Endothelial cell of umbilical vein (primary cell): ENCODE measurements at places on chromosomes 3 and 15. TPM values are rescaled to one million over a fixed set of nuclear protein-coding genes. Genes with fewer than 3 reads are reported as not detected.

The SERINC4 gene
- 0.12 TPM in 1 of 2 replicates, not detected in the other for total RNA-seq

DNA sequence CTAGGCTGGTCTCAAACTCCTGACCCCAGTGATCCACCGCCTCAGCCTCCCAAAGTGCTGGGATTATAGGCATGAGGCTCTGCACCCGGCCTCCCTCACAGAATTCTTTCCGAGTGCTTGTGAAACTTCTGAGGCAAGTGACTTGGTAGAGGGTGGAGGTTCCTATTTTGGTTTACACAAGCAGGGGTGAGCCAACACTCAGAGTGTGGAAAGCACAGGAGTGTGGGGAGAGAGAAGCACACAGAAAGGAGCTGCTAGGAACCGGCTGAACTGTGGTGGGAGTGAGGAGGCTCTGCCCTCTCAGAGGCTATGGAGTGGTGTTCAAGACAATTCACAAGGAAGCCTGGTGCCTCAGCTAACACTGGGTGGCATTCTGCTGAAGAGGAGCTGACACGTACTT, 7.7 kb downstream of the CAPN3 start:
- no peak for DNase-seq

DNA sequence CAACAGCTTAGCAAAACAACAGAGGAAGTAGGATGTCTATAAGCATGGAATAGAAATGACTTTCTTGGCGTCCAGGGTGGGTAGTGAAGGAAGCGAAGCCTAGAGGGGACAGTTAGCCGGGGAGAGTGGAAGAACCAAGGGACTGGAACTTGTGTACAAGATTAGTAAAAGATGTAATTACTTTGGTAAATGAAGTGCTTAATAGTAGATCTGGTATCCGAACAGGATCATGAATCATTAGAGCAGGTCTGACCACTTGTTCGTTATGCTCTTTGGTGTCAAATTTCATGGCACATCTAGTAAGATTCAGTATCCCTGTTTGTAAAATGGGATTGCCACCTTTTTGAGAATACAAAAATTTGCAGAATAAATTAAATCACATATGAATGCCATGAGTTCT, 112.5 kb upstream of the MLF1 start:
- no peak for DNase-seq

DNA sequence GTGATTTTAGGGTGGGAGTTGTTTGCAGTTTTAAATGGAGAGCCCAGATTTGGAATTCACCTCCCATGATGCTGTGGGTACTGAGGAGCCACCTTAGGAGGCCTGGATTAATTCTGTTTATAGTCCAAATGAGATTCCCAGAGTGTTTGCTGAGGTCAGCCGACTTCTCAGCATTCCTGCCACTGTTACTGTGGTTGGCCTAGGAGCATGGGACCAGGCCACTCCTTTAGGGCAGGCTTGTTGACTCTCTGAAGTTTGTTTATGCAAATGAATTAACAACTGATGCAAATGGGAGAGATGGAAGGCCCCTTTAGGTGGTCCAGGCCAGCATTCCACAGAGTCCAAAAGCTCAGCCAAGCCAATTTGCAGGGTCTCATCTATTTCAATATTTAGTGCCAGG, 46.1 kb downstream of the CACNA2D3 start:
- no peak for DNase-seq

DNA sequence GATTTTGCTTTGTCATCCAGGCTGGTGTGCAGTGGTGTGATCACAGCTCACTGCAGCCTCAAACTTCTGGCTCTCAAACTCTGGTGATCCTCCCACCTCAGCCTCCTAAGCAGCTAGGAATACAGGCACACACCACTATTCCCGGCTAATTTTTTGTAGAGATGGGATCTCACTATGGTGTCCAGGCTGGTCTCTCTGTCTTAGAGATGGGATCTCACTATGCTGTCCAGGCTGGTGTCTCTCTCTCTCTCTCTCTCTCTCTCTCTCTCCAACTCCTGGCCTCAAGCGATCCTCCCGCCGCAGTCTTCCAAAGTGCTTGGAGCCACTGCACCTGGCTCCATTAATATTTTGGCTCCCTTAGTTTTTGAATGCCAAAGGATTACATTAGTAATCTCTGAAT, 17.7 kb downstream of the USF3 start:
- no peak for DNase-seq
